ENCODE measurements at places on chromosomes 1 and 21.

DNA sequence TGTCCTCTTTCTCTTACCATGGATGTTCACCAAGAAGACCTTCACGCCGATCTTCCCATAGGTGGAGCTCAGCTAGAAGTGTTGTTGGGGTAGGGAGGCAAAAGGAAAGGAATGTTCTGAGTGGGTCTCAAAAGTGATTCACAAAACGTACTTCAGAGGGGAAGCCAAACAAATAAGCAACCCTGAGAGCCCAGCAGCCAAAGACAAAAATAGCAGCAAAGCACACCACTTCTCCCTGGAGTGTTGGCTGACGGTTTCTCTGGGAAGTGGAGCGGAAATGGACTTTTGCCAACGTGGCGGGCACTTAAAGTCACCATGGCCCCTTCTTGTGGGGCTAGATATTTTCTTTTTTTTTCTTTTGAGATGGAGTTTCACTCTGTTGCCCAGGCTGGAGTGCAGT, 23.1 kb downstream of the SLC26A9 start:
- no peak for DNase-seq

DNA sequence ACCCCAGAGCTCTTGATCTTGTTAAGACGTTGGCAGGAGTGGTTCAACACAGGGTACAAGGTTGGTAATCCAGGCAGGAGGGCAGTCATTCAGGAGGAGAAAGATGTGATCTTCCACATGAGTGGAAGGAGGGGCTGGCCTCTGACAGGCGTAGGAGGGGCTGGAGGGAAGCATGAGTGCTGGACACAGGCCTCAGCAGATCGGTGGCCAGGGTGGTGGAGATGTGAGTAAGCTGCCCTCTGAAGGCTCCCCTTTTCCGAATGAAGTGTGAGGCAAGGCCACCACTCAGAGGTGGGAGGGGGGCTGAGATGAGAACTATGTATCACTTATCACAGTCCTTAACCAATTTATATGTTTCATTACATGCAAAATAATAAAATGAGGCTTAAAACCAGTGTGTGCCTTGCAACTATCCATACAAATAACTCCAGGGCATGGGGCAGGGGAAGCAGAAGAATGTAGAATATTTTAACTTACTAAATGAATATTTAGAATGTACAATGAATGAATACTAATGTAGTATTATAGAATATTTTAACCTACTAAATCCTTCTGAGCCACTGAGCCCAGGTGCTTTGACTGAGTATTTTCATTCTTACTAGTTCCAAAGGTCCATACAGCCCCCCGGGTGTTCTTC, 103.5 kb upstream of the TLR5 start:
- no peak for DNase-seq

DNA sequence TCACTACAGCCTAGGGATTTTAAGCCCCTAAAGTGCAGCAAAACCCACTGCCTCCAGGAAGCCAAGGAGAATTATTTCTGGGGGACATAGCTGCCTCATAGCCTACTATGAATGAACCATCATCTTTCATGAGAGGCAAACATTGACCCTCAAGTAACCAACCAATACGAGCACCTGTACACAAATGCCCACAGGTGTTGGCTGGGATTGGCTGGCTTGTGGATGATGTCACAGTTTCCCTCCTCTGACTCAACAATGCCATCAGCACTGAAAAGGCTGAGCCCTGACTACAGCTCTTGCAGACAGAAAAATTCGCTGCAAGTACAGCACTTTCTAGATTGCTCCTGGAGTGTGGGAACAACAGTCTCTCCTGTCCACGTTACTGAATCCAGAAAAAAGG, at the start of gene HMGB4:
Gene HMGB4, plus strand, starts transcription at position 301 of the 400 bp plus-strand sequence. CDS start 113 bp downstream, outside the sequence.
- no peak for DNase-seq

DNA sequence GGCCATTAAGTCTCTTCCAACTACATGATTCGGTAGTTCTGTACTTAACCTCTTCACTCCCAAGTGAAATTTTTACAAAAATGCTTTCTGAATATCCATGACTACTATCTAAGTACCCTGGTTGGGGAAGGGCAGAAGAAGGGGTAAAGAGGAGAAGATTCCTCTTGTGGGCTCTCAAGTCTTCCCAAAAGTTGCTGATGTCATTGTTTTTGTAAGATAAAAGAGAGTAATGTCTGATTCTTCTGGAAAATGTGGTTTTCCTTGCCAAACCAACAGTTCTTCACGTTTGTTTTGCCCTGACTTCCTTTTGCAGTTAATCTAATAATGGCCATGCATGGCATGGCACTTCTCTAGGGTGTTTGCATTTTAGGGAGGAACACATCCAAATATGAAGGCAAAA, 34.7 kb upstream of the AK4 start:
- DNase-seq, result no peak

DNA sequence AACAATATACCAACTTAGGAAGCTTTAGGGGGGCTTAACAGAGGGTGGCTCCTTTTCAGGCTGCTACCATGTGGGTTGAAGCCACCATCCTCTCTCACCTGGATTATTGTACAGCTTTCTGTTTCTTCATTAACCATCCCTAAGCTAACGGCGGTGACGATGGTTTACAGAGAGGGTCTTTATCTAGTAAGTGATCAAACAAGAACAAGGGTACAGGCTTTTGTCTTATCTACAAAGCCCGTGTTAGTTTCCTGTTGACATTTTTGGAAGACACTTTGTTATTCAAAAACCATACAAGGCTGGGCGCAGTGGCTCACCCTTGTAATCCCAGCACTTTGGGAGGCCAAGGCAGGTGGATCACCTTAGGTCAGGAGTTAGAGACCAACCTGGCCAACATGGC, 20.4 kb downstream of the SLC25A33 start:
- no peak for DNase-seq

DNA sequence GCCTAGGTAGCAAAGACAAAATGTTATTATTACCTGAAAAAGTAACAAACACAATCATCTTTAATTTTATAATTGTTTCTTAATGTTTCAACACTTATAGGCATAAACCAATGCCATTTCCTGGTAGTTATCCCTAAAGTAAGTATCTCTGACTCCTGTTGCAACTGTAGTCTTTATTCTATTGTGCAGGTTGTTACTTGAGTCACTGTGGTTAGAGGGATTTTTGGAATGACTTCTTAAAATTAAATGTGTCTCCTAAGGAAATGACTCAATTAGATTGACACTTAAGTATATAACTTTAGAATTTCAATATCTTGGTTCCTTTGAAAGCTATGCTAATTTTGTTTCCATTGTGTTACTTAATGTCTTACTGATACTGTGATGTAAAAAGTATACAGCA, 143.9 kb downstream of the PHTF1 start:
- peak; percentile 12 for DNase-seq

DNA sequence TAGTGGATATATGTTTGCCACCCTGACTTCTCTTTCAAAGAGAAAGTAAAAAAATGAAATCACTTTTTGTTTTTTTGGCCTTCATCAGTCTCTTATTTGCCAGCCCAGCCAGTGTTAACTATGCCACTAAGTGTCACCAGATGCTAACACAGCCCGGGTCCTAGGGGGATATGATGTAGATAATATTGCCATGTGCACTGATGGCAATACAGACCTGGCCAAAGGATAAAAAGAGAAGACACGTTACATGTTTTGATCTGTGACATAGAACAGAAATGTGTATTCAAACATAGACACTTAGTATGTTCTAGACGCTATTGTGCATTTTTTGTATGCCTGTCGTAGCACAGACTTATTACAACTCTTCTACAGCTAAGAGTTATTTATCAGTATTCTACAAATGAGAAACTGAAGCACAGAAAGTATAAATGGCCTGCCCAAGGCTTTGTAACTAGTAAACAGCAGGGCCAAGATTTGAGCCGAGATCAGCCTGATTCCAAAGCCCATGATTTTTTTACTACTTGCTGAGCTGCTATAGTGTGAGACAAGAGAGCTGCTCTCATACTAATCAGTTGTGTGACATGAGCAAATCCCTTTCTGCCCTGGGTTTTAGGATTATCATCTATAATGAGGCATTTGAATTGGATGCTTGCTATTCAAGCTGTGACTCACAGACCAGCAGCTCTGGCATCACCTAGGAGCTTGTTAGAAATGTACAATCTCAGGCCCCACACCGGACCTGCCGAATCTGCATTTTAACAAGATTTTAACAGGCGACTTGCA, 6.3 kb downstream of the LRRC53 start:
- DNase-seq, result no peak

DNA sequence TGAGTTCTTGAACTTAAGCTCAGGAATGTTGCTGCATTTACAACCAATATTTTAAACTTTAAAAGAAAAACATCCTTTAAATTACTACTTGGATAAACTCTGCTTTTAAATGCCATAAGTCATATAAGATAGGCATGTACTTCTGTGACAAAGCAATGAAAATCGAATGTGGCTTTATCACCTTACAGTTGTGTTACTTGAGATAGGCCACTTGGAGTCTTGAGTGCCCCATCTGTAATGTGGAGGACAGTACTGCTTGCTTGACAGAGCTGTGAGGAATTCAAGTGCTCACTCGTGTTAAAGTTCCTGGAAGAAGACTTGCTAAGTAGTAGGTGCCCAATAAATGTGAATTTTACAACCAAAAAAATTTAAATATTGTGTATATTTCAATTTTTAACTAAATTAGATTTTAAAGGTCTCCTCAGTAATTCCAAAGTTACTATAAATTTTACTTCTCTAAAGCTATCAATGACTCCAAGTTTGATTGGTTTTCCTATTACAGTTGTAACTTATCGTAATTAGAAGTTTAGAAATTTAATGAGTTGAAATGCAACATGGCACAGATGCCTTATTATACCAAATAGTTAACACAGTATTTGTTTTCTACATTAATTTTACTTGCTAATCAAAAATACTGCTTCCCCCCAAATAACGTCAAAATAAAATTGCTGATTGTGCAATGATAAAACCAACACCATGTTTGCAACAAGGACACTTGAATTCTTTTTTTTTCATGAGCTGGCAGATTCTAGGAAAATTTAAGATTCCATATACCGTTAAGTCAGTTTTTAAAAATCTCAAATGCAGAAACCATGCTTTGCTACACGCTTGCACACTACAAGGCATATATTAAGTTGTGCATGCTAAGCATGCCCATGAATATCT, 21.8 kb downstream of the PSMB2 start:
- no peak for DNase-seq

DNA sequence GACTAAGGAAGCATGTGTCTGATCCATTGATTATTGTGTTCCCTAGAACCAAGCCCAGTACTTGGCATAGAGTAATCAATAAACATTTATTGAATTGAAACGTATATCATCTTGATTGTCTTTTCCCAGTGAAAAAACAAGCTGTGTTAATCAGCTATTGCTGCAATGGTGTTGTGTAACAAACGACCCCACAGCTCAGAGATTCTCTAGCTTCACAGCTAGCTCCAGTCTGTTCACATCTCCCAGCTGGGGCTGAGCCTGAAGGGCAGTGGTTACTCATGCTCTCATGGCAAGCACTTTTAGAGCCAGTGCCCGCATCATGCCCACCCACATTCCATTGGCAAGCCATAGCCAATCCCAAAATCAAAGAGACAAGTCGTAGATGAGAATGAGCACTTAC, 237.4 kb upstream of the RAB4A start:
- no peak for DNase-seq

- no peak for DNase-seq
These were observed 263.3 kb downstream of the MRPL39 start for GRCh38 chr21:25343774-25344545.

DNA sequence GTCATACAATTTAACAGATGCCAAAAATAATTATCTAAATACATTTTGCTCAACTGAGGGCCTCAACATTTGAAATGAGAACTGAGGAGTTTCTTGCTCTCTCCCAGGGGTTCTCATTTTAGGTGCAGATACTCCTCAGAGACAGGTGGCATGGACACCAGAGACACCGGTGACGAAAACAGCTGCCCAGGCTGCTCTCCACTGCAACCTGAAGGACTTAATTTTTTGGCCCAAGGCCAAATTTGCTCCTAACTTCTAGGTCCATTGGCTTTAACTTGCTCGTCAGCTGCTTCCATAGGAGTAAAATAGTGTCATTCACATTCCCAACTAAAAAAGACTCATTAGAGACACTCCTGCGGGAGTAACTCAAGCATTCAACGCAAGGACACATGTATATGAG, 87.0 kb downstream of the NRIP1 start:
- no peak for DNase-seq

- no peak for DNase-seq
These were observed 77.7 kb downstream of the TOMM20 start for GRCh38 chr1:235050911-235051360.

GRCh38 chr1:211320980-211321379, 5.7 kb upstream of the TRAF5 start:
- no peak for DNase-seq

DNA sequence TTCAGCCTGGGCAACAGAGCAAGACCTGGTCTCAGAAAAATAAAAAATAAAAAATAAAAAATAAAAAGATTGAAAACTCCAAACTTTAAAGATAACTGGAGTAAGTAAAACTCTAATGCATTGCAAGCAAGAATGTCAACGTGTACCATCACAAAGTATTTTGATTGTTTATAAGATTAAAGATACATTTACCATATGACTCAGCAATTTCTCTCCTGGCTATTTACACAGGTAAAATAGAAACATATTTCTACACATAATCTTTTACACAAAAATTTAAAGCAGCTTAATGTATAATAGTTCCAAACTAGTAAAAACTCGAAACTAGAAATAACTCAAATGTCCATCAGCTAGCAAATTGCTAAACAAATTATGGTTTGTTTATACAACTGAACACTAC, 456.1 kb upstream of the RGS18 start:
- no peak for DNase-seq

GRCh38 chr1:30877205-30877912, 31.2 kb downstream of the SDC3 start:
- DNase-seq, result no peak

- DNase-seq, result no peak
These were observed 4.8 kb downstream of the ZNF672 start for GRCh38 chr1:248842781-248843331.

- DNase-seq, result no peak
These were observed 75.4 kb downstream of the VWA5B1 start for GRCh38 chr1:20366056-20366462.

- DNase-seq, result no peak
These were observed 28.0 kb downstream of the PADI2 start for GRCh38 chr1:17091252-17091651.

- DNase-seq, result no peak
These were observed 7.1 kb upstream of the IKBKE start for GRCh38 chr1:206463137-206463536.

DNA sequence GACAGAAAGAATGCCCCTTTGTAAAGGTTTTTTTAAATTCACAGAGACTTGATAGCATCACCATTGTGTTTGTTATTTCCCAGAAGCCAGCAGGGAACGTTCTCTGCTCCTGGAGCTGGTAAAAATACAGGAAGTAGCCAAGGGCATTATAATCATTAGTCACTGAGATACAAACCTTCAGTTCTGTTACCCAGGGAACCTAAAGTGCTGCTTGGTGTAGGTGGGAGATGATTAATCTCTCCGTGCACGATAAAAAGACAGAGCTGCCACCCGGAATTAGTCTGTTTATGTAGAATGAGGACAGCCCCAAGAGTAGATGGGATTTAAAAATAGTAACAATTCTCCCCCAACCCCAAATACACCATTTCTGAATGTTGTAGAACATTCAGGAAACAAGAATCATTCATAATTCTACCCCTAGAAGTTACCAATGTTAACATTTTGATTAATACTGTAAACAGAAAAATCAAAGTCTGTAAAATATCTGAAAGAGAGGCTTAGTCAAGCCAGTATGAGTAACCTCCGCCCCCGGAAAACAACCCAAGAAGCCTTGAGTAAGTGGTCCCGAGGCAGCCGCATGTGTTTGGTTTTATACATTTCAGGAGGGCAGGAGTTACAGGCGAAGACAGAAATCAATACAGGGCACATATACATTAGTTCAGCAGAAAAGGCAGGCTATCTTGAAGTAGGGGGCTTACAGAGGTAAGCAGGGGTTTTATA, 45.3 kb upstream of the CTBS start:
- no peak for DNase-seq

- DNase-seq, result no peak
These were observed 187.9 kb downstream of the VAV3 start for GRCh38 chr1:107776900-107777663.

Measured in HS-27A (cell line).